Mesenchymal stem cell (in vitro differentiated cells and primary cell): ENCODE measurements at places on chromosomes 7 and 10.

DNA sequence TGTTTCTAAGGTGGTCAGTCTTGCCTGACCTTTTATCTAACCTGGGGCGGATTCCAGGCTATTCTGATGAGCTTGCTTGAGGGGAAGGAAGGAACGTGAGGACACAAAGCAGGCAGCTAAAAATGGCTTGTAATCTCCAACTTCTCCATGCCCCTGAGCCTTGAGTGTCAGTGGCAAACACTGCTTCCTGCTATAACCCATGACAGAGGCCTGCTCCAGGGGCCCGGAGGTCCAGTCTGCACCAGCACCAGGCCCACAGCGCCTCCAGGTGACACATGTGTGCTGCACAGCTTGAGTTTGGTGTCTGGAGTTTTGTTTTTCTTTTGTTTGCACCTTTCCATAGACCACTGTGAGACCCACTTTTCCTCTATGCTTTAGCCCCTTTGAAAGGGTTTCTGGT lies 207.9 kb downstream of the PAXIP1 start:
- DNase-seq = no peak
- H3K4me3 ChIP-seq = no peak overlapping the region
- H3K4me1 ChIP-seq = no peaks in the 10 kb centered on the region
- H3K27ac ChIP-seq = no peak overlapping the region
- H3K36me3 ChIP-seq = no peaks in the 10 kb centered on the region
- H3K27me3 ChIP-seq = no peaks in the 10 kb centered on the region

DNA sequence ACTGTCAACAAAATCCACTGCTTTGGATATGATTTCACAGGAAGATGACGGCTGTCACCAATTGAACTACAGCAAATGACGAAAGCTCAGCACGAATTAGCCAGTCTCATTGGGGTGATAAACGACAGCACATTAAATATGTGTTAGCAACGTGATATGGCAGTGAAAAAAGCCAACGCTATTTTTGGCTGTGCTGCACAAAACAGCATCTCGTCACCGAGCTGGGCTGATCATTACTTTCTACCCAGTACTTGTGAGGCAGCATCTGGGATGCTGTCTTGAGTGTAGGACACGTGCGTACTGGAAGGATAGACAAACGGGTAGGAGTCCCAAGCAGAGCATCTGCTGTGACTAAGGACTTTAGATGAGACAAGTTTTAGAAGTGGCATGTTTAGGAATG lies 138.3 kb downstream of the EXOC4 start:
- H3K27me3 ChIP-seq = no peaks in the 10 kb centered on the region
- no peak overlapping the region for H3K4me3 ChIP-seq

DNA sequence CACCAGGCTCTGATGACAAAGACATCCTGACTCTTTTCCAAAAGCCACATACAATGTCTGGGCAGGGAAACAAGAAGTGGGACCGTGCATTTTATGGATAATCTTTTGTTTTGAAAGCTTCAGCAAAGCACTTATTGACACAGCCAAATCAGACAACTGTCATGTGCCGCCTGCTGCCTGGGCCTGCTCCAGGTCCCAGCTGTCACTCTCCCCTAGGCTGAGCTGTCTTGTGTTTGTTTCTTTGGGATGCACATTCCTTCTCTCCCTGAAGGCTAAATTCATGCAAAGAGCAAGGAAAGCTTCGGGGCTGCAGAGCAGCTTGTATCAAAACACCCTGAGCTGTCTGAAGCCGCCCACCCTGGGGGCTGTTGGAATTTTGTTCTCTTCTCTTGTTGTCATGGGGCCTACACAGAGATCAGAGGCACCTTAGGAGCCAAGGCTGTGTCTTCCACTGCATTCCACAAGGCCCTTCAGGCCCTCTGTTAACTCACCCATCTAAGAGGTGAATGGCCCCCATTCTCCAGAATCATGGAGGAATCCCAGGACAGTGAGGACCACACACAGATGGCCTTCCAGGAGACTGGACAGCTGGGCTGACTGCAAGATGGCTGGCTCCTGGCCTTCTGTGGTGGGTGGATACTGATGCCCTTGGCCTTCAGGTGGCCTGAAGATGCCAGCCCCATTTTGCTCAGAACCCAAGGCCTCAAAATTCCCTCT lies 17.8 kb upstream of the SLC18A2 start:
- H3K36me3 ChIP-seq = no peaks in the 10 kb centered on the region
- H3K27me3 ChIP-seq = peaks cover 44% of the 10 kb centered on the region
- H3K27ac ChIP-seq = no peak overlapping the region
- H3K4me1 ChIP-seq = peaks cover 4% of the 10 kb centered on the region
- DNase-seq = no peak

DNA sequence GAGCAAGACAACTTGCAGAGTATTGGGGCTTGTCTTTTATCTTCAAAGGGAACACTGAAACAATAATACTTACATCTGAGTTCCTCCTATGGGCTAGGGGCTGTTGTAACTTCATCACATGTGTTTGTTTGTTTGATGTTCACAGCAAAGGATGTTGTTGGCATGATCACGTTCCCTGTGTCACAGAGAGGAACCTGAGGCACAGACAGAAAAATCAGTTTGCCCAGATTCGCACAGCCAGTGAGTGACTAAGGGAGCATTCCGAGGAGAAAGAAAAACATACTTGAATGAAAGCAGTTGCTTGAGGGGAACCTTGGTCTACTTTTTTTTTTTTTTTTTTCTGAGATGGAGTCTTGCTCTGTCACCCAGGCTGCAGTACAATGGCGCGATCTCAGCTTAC lies 87.2 kb upstream of the PFKP start:
- DNase-seq = peak; percentile 14
- no peak overlapping the region for H3K4me3 ChIP-seq
- H3K27me3 ChIP-seq = no peaks in the 10 kb centered on the region

- peak; percentile 38 for DNase-seq
- peaks cover 15% of the 10 kb centered on the region for H3K36me3 ChIP-seq
- H3K27ac ChIP-seq = peak overlapping the region; percentile 4
- H3K4me1 ChIP-seq = peaks cover 38% of the 10 kb centered on the region
- peaks cover 19% of the 10 kb centered on the region for H3K27me3 ChIP-seq
These were observed 3.4 kb downstream of the HOXA9 start for GRCh38 chr7:27161721-27162560.

- no peak overlapping the region for H3K27ac ChIP-seq
- no peak overlapping the region for H3K4me3 ChIP-seq
- DNase-seq = peak; percentile 82
These were observed 121.0 kb downstream of the HIP1 start for GRCh38 chr7:75617634-75618234.

GRCh38 chr7:2870471-2870931 lies 26.4 kb upstream of the GNA12 start:
- H3K4me3 ChIP-seq = no peak overlapping the region
- no peaks in the 10 kb centered on the region for H3K36me3 ChIP-seq
- H3K4me1 ChIP-seq = peaks cover 18% of the 10 kb centered on the region
- H3K27me3 ChIP-seq = no peaks in the 10 kb centered on the region
- H3K27ac ChIP-seq = no peak overlapping the region
- peak; percentile 79 for DNase-seq

- peaks cover 8% of the 10 kb centered on the region for H3K36me3 ChIP-seq
- H3K27ac ChIP-seq = no peak overlapping the region
- H3K4me1 ChIP-seq = no peaks in the 10 kb centered on the region
- no peaks in the 10 kb centered on the region for H3K27me3 ChIP-seq
- DNase-seq = no peak
These were observed 131.2 kb downstream of the CHCHD3 start for GRCh38 chr7:132950725-132951124.

DNA sequence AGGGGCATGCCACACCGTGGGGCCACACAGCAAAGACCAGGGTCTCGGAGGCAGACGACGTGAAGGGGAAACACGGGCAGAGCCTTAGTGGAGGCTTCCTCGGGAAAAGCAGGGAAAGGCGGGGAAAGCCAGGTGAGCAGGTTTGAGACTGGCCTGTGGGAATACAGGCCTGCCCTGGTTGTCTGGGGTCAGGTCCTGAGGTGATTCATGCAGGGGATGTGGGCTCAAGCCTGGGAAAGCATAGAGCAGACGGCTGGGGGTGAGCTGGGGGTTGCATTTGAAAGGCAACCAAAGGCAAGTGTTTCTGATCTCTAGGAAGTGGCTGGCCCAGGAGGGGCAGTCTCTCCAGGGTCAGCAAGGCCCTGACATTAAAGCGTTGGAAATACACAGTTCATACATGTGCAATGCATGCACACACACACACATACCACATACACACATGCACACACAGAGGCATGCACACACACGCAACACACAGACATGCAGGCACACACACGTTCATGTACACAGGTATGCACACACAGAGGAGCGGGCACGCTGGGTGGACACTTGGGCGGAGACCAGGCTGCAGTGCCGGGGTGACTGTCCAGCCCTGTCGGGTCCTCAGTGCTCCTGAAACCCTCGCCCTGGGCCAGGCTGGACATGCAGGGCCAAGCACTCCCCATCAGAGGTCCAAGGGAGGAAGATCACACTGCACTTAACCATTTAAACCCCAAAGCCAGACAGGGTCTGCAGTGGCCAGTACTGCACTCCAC lies 51.8 kb downstream of the DPYSL4 start:
- DNase-seq = no peak
- H3K27me3 ChIP-seq = peaks cover 7% of the 10 kb centered on the region
- peaks cover 3% of the 10 kb centered on the region for H3K36me3 ChIP-seq
- no peak overlapping the region for H3K4me3 ChIP-seq
- H3K4me1 ChIP-seq = peaks cover 3% of the 10 kb centered on the region

DNA sequence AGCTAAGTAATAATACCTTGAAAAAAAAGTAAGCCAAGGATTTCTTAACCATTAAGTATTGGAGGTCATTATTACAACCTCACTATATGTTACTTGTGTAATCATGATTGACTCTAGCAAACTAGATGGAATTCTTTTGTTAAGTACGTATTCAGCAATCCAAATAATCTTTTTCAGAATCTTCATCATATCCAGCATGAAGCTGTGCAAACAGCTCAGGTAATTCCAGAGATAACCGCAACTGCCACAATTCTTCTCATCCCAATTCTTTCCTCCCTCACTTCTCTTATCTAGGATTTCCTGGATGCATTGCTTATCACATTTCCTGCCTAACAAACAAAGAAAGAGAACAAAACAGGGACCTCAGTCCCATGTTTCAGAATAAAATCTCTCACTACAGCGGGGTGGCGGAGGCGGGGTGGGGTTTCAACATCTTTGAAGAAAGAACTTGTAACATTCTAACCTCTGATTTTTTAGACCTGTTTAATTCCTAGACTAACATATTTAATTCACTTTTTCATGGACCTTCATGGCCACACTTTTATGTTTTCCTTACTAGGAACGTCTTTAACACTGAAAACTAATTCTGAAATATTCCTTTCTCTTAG lies 156.5 kb downstream of the POM121L12 start:
- no peaks in the 10 kb centered on the region for H3K27me3 ChIP-seq
- DNase-seq = no peak
- no peaks in the 10 kb centered on the region for H3K36me3 ChIP-seq
- no peak overlapping the region for H3K27ac ChIP-seq
- no peaks in the 10 kb centered on the region for H3K4me1 ChIP-seq
- H3K4me3 ChIP-seq = no peak overlapping the region

DNA sequence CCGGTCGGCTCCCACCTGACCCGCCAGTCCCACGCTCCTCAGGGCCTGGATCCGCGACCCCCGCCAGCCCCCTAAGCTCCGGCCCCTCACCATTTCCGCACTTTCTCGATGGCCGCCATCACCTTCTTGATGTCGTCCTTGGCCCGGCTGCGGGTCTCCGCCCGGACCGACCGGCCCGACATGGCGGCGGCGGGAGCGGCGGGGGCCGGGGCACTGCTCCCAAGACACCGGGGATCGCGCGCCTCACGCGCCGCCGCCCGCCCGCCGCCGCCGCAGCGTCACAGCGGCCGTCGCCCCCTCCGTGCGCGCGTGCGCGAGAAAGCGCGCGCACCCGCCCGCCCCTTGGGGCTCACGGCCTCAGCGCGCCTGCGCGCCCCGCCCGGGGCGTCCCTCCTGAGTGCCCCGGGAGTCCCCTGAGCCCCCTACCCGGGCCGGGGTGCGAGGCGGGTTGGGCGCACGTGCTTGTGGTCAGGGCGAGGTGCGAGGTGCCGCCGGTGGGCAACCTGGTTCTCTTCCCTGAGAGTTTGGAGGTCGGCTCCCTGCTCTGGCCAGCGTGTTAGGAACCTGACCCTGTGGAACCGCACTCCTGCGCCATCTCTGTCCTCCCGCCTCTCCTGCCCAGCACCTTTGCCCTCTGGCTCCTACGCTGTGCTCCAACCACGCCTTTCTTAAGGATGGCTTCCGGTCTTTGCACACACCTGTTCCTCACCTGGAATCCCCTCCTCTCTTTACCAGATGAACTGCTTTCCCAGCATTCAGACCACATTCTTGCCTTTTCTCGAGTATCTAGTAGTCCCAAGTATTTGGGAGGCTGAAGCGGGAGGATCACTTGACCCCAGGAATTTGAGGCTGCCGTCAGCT lies at the start of gene BCL7B:
TSS of gene BCL7B (minus strand) at position 294 of the 861 bp plus-strand sequence. CDS start at position 182, 112 bp downstream.
- DNase-seq = peak; percentile 65
- H3K4me3 ChIP-seq = peak within 1 kb of the TSS; percentile 99
- H3K27me3 ChIP-seq = no peaks in the 10 kb centered on the region
- H3K36me3 ChIP-seq = peaks cover 12% of the 10 kb centered on the region
- H3K27ac ChIP-seq = peak within 1 kb of the TSS; percentile 95

DNA sequence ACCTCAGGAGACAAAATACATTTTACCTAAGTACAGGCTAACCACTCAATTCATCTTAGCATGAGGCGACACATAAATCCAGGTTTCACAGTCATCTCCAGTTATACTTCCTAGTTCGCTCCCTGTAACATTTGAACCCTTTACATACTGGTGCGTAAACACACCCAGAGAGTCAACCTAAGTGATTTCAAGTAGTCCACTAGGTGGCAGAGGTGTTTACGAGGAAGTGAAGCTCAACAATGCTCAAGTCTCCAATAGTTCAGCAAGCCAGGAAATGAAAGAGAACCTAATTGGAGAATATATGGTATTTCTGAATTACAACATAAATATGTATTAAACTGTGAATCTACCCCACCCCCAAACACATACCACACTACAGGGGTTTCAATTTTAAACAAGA lies 76.3 kb upstream of the ABCB5 start:
- no peaks in the 10 kb centered on the region for H3K4me1 ChIP-seq

DNA sequence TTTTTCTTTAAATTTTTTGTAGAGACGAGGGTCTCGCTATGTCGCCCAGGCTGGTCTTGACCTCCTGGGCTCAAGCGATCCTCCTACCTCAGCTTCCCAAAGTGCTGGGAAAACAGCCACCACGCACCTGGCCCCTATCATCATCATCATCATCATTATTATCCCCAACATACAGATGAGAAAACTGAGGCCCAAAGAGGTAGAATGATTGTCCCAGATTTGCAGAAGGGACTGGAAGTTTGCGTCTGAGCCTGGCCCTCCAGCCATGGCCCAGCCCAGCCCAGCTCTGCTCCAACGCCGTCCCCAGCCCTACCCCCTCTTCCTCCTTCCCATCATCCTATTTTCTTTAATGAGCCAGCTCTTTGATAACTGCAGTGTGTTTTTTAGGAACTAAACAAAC lies 34.9 kb downstream of the TMEM130 start:
- peaks cover 7% of the 10 kb centered on the region for H3K27me3 ChIP-seq
- peaks cover 6% of the 10 kb centered on the region for H3K4me1 ChIP-seq
- no peak overlapping the region for H3K4me3 ChIP-seq
- no peaks in the 10 kb centered on the region for H3K36me3 ChIP-seq
